RPMI8226 (cell line): ENCODE measurements at places on chromosomes 4 and X.

- DNase-seq: no peak
Observed at GRCh38 chr4:136246876-136247275, 1285.4 kb downstream of the PCDH18 start.

DNA sequence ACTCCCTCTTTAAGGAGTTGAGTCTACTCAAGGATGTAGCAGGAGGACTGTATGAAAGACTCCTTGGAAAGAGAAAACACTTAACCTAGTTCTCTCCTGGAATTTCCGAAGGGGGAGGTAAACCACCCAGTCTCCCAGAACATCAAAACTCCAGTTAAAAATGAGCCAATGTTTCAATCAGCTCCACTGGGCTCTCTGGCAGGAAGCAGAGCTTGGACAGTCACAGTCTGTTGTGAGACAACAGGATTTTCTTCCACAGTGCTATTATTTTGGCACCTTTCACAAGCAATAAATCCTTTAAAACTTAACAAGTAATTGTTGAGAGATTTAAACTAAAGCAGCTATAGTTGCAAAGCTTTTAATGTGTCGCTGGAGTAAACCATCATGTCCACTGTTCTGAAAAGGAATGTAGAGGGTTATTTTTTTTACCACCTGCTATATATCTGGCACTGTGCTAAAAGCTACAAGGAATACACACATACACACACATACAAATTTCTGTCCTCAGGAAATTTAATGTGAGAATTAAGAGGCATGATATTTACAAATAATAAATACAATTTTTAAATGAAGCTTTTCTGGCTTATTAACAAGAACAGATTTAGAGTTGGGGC is 229.2 kb upstream of the INTU start:
- no peak for DNase-seq

DNA sequence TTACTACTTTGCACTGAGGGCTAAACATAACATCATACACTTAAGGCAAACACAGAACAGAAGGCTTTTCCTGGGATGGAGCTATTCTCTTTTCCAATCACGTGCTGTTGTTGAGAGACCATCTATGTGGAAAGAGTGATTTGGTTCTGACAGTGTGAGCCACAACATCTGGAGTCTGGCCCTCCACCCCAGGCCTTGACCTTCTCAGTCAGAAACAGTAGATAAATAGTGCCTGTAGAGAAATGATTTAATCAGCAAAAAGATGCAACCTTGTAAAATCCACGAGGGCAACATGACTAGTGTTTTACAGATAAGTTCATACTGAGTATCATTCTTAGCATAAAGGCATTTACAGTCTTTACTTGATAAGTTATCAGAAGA is 10.8 kb upstream of the SFRP2 start:
- no peak for DNase-seq

DNA sequence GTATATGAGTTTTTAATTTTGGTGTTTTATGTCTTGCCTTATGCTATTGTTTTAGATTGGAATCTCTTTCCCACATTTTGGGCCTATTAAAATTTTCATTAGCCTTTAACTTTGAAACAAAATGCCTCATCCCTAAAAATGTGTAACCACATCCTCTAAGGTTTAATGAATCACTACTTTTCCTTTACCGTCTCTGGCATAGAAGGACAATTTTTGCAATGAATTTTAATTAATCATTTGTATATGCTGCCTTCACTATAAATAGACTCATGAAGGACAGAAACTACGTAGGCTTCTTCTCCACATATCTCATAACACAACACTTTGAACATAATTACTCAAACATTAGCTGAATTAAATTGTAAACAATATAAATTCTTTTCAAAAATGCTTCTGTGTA is 421.5 kb downstream of the NLGN4X start:
- no peak for DNase-seq

GRCh38 chr4:164807611-164808010 is 53.7 kb downstream of the SMIM31 start:
- DNase-seq: no peak
